ENCODE measurements at places on chromosomes 12 and 14. TPM values are rescaled to one million over a fixed set of nuclear protein-coding genes. Genes with fewer than 3 reads are reported as not detected.

DNA sequence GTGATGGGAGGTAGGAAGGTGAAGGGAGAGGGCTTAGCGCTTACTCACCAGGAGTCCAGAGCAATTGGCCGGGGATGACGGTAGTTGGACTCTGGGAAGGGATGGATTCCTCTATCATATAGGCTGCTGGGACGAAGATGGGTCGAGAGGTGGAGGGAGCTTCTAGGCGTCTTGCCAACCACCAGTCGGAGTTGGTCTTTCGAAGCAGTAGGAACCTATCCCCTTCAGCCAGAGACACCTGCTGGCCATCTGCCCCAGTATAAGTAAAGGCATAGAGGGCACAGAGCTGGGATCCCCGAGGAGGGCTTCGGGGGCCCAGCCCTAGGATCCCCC is 657 bp downstream of the ARHGAP9 start:
- DNase-seq: no peak

DNA sequence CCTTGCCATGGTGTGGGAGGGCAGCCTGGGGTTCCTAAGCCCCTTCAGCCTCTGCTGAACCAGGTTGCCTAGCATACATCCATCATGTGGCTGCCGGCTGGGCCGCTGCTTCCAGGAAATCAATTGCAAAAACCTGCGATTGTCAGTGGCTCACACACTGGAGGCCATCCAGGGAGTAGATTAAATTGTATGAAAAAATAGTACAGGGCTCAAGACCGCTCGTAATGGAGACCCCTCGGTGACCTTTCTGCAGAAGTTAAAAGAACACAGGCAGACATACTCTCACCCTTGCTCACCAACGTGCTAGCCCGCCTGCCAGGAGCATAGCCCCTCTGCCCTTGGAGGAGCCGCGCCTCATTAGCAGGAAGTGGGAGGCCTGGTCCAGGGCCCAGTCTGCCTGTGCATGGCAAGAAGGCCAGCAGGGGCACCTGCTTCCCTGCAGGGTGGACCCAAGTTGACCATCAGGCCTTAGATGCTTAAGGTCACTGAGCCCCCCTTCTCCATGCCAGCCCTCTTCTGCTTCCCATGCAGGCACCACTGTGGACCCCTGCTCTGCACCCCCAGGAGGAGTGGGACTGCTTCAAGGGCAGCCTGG is 31.4 kb upstream of the CIPC start:
- DNase-seq: no peak

- no peak for DNase-seq
These were observed 29.5 kb downstream of the MSRB3 start for GRCh38 chr12:65308006-65308405.

GRCh38 chr12:121524196-121524916 is 56.5 kb downstream of the KDM2B start:
- no peak for DNase-seq

GRCh38 chr14:101187816-101188570 is 284.5 kb upstream of the RTL1 start:
- no peak for DNase-seq

GRCh38 chr12:88450136-88450535 is 130.1 kb downstream of the KITLG start:
- DNase-seq: no peak

GRCh38 chr12:21940549-21941505 is at the start of gene ABCC9:
TSS of gene ABCC9 (minus strand) at chr12:21941426. CDS start at chr12:21936674, 4,752 bp downstream.
- peak; percentile 58 for DNase-seq

DNA sequence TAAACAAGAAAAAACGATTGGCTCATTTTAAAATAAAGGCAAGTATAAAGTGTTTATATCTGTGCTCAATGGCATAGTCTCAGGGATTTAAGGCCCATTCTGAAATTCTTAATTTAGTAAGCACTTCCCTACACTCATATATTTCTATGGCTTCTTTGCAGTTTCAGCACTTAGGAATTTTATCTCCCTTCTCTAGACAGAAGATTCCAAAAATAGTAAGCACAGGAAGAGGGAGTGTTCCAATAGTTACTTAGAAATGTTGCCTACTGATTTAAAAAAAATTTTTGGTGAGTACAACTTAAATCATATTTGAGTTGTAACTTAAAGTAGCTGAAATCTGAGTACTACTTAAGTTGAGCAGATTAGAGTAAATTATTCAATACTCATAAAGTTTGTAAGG is 19.8 kb downstream of the INSM2 start:
- no peak for DNase-seq

GRCh38 chr12:98645572-98646067 is 530 bp downstream of the APAF1 start:
- no peak for DNase-seq

DNA sequence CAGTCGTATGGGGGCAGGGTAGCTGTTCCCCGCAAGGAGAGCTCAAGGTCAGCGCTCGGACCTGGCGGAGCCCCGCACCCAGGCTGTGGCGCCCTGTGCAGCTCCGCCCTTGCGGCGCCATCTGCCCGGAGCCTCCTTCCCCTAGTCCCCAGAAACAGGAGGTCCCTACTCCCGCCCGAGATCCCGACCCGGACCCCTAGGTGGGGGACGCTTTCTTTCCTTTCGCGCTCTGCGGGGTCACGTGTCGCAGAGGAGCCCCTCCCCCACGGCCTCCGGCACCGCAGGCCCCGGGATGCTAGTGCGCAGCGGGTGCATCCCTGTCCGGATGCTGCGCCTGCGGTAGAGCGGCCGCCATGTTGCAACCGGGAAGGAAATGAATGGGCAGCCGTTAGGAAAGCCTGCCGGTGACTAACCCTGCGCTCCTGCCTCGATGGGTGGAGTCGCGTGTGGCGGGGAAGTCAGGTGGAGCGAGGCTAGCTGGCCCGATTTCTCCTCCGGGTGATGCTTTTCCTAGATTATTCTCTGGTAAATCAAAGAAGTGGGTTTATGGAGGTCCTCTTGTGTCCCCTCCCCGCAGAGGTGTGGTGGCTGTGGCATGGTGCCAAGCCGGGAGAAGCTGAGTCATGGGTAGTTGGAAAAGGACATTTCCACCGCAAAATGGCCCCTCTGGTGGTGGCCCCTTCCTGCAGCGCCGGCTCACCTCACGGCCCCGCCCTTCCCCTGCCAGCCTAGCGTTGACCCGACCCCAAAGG is 804 bp downstream of the GAPDH start:
- DNase-seq: peak; percentile 81

The PTPN21 gene
- total RNA-seq: 21.1 TPM

The TRHDE gene
- total RNA-seq: 1.3 TPM

The HAL gene
- not detected for total RNA-seq

The TMEM121 gene
- total RNA-seq: 2.0 TPM

The TCTN1 gene
- 18.5 TPM for total RNA-seq

The CIPC gene
- 85.9 TPM for total RNA-seq

All from heart left ventricle (tissue), 16 donors.